ENCODE measurements at places on chromosomes 6 and 20.

- DNase-seq = no peak
These were observed 698.4 kb downstream of the TENT5A start for GRCh38 chr6:81054036-81054435.

DNA sequence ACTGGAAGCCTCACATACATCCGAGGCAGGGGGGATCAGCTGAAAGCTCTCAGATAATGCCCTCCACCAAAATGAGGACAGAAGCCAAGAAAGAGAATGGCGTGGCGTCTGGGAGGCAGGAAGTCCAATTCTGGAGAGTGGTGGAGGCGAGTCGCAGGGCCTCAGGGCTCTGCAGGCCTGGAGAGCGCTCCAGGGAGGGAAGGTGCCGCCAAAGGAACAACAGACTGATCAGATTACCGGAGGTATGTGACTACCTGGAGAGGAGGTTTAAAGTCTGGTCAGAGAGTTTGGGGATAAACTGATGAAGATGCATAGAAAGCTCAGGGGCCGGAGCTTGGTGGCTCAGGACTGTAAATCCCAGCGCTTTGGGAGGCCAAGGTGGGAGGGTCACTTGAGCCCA lies 11.2 kb upstream of the IP6K3 start:
- DNase-seq = no peak

- DNase-seq = no peak
These were observed 53.0 kb downstream of the ADAT2 start for GRCh38 chr6:143397227-143398222.

DNA sequence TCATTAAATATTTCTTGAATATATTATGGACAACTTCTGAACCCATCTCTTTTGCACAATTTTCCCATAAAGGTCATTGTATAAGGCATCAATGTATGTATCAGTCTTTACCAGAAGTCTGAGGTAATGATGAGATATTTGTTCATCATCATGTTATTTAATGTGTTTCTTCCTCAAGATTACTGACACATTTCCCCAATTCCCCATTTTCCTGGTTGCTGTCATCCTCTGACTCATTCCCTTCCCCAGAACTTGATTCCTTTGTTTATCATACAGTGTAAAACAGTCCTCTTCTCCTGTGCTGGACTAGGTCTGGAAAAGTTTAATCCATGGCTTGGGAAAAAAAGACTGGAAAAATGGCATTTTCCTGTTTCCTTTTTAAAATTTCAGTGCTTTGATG lies 107.9 kb upstream of the FLRT3 start:
- no peak for DNase-seq

DNA sequence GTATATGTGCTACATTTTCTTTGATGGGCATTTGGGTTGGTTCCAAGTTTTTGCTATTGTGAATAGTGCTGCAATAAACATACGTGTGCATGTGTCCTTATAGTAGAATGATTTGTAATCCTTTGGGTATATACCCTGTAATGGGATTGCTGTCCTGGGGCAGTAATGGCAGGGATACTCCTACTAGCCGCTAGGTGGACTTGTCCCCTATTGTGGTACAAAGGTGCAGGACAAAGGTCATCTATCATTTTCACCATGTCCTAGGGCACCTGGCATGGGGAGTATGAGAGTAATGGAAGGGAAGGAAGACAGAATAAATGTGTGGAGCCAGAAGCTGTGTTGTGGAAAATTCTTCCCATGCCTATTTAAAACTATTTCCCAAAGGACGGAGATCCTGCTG lies 174.6 kb downstream of the CLIC5 start:
- no peak for DNase-seq

GRCh38 chr20:1062334-1063010 lies 55.9 kb upstream of the PSMF1 start:
- DNase-seq = no peak

GRCh38 chr20:11995805-11996567 lies 78.3 kb downstream of the BTBD3 start:
- no peak for DNase-seq

DNA sequence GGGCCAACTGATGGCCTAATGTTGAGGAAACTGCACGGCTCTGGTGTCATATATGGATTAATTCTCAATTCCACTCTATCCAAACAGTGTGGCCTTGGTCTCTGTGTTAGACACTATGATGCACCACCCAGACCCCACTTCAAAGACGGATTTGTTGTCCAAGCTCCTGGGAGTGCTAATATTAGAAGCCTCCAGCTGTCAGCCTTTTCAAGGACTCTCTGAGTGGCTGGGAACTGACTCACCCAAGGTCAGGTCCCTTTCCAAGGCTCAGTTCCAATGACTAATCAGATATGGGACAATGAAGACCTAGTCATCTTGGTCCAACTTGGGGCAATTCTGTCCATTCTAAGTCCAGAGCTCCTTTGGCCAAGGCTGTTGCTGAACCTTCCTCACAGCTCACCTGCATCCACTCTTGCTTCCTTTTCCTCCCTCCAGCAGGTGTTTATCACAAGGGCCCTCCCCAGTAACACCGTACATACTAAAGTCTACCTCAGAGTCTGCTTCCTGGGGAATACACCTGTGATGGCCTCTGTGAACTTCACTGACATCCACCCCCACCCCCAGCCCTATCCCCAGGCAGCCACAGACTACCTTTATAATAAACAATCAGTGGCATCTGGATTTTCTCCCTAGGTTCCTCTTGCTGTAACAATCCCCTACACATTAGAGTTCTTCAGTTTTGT lies 7.2 kb upstream of the IL20RA start:
- DNase-seq = no peak

DNA sequence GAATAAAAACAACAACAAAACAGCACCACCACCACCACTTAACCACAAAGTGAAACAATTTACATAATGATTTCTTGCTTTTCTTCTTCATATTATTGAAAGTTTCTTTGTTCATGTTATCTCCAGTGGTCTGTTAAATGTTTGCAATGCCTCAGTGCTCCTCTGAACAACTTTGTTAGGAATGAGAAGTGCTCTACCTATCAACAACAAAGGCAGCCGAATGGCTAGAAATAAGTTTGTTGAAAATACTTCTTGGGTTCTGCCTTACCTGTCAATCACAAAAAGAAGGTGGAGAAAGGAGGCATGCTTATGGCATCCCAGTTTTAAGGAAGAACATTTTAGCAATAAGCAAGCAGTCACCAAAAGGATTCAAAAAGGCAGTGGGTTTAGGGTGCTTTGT lies 490.2 kb downstream of the PRKN start:
- DNase-seq = no peak

DNA sequence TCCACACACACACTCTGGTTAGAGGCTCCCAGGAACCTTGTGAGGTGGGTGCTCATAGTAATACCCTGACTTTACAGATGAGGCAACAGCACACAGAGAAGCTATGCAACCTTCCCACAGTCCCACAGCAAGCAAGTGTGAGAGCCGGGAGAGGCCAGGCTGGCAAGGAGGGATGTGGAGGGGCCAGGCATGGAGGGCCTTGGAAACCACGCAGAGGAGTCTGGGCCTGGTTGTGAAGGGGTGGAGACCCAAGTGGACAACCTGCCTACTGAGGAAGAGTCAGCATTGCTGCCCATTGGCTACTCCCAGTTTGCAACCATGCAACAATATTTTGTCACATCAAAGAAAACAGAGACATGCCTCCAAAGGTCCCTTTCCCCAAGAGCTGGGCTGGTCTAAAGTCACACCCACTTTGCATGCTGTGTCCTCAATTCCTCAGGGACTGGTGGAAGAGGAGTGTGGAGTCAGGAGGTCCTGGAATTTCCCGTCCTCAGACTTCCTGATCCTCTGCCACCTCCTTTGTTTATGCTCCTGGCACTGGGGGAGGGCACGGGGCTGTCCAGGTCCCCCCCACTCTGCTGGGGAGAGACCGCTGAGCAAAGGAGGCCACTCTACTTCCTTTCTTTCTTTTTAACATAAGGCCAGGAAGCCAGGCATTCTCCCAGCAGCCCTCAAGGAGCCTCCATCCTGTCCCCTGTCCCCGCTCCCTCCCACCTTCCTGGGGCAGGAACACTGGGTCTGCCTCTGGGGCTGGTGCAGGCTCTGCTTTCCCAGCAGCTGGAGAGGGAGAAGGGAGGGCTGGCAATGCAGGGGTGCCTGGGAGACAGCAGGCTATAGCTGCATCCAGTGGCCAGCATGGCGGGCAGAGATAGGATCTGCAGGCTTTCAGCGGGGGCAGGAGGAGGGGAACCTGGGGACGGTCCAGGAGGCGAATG lies 68.3 kb downstream of the NOL4L start:
- DNase-seq = no peak

DNA sequence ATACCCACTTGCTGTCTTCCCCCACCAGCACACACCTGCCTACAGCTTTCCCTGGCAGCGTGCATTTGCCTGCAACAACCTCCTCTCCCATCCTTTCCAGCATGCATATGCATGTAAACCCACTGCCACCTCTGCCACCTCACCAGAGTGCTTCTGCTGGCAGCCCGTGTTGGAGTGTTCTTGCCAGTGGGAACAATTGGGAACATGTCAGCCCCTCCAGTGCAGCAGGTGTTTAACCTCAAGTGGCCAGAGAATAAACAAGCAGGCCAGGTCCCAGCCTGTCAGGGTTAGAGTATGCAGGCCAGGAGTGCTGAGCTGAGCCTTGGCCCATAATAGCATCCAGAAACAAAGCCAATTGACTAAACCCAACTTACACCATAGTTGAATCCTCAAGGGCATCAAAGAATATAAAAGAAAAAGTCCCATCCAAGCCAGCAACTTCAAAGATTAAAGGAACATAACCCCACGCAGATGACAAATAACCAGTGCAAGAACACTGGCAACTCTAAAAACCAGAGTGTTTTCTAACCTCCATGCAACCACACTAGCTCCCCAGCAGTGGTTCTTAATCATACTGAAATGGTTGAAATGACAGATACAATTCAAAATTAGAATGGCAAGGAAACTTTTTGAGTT lies 1212.1 kb upstream of the CITED2 start:
- DNase-seq = no peak

DNA sequence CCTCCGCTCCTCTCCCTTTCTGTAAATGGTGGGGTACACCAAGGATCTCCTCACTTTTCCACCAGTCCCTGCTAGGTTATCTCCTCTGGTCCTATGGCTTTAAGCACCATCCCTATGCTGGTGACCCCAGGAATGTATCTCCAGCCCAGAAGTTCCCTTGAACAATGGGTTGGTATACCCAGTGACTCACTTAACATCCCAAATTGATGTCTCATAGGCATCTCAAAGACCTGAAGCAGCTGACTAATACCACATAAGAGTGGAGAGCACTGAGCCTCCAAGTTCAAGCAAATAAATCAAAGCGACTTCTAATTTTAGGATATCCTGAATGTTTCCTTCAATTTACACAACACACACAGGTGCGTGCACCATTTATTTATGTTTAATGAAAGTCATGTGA lies 48.3 kb downstream of the ADGRF1 start:
- no peak for DNase-seq

DNA sequence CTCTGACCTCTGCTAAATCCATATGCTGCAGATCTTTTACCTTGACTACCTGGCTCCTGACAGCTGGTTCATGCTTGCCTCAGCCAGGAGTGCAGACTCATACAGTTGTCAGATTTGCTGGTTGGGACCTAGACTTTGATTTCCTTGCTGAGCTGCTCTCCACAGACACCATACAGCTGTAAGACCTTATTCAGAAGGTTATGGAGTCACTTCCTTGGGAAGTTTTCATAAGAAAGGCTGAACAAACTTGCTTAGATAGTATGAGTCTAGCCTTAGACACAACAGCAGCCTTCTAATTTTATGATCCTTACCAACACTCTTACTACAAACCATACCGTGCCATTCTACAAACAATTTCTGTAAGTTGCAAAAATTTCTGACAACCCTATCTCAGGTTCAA lies 102.9 kb downstream of the EDN1 start:
- DNase-seq = no peak
